ENCODE measurements at places on chromosomes 4 and X.

DNA sequence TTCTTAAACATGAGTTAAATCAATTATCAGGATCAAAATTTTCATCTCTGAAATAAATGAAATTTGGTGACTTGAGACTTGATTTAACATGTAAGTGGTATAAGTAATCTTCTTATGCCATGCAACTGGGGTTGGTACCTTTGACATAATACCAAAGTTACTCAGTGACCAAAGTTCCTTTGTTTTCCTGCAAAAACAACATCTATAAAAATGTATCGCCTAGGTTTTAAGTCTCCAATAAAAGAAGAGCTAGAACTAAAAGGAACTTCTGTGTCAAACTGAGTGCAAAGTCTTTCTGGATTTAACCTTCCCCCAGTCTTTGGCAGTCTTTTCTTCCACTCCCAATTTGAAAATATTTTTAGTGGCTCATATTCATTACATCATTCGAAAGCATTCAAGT lies 27.6 kb downstream of the NAF1 start:
- DNase-seq: no peak

- DNase-seq: no peak
Observed at GRCh38 chrX:3124031-3124430, 82.8 kb downstream of the ARSF start.

- no peak for DNase-seq
Observed at GRCh38 chrX:135505351-135505750, 15.1 kb upstream of the INTS6L start.

DNA sequence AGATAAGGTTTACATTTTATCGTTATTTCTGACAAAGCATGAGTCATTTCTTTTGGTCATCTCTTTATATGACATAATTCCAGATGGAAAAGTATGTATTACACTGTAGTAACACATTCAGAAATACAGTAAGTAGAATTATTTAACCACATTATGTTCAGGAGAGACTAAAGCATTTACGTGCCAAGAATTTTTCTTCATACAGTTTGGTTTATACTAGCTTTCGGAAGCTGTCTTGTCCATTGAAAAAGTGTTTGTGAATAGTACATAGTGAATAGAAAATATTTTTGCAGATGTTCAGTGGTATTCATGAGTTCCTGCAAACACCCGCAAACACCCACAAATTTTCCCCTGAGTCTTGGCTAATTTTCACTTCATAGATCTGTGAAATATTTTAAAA lies 1033.0 kb upstream of the INTU start:
- no peak for DNase-seq

DNA sequence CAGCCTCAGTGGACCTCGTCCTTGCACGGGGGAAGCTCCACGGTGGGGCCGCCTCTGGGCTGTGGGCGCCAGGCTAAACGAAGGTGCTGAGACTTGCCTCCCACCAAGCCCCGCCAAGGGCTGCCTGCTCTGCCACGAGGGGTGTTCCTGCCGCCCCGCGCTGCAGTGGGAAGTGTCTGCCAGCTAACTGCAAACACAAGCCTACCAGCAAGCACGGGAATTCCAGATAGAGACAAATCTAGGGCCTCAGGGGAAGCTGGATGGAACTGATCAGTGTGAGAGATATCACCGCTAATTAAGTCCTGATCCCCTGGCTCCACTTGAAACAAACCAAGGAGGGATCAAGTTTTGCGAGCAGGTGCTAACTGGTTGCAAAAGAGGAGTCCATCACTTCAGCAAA lies 181.6 kb upstream of the LEF1 start:
- no peak for DNase-seq

DNA sequence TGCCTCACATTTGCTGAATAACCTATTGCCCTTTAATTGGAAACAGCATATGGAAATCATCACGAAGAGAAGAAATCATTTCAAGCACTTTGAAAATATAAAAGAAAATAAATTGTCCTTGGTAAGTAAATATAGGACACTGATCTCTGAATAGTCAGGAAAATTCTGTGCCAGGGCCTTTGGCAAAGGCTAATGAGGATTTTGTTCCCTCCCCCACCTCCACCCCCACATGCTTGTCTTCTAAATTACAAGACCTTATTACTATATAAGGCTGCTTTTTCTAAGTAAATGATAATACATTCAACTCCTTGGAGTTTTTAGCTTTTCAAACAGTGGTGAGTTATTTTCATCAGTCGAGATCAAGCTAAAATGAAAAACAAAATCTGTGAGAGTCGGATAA lies 15.8 kb downstream of the SYNPO2 start:
- DNase-seq: no peak

All from NCI-H2171 (cell line).